Activated CD8-positive, alpha-beta memory T cell treated with anti-CD3 and anti-CD28 coated beads, Interleukin-2, amount 10 ng/mL, durations not matched to agents 7 days and 5 days (primary cell): ENCODE measurements at places on chromosomes 16 and 17. TPM values are rescaled to one million over a fixed set of nuclear protein-coding genes. Genes with fewer than 3 reads are reported as not detected.

Gene SLC9A5
- total RNA-seq, result 5.4 TPM

- no peak for DNase-seq
Observed at GRCh38 chr17:12667299-12667958, 1.7 kb downstream of the MYOCD start.

GRCh38 chr17:81923302-81924260 is 4.0 kb downstream of the MAFG start:
- DNase-seq, result no peak

- no peak for DNase-seq
Observed at GRCh38 chr16:90018652-90019542, at the start of gene DBNDD1. TSS of gene DBNDD1 (minus strand) at chr16:90019456. CDS start at chr16:90019341, 115 bp downstream.

DNA sequence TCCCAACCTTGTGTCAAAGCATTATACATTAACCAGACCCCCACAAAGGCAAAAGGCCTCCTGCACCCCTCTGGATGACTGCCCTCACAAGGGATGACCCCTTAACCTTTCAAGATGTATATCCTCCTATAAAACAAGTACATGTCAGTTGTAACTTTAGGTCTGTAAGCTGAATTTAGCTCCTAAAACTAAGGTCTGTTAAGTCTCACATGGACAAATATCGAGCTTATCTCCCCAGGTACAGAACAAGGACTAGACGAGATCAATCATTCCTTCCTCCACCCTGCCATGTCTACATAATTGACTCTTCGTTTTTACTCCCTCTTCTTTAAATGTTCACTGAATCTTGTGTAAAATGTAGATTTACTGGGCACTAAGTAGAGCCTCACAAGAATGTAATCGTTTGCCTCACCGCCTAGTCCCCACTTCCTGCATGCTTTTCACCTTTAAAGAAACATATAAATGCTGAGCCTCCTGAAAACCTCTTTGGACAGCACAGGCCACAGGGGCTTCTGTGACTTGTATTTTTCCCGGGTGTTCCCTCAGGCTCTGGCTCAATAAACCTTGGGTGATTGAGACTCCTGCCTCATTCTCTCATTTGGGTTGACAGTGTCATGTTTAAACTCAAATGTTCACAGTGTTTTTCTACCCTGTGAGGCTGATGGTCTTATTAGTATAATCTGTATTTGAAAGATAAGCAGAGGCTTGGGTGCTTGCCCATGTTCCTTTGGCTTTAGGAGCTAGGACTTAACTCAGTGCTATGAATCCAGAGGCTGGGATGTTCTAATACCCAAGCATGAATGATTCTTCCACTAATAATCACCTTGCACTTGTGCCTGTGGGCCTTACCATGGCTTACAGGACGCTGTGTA is 37.6 kb downstream of the MMD start:
- DNase-seq, result no peak

GRCh38 chr16:75687361-75687760 is 10.6 kb upstream of the CPHXL2 start:
- DNase-seq, result no peak
